ENCODE measurements at places on chromosomes 1 and 21.

GRCh38 chr1:209238356-209238755 is 345.2 kb upstream of the CAMK1G start:
- no peak for DNase-seq

- DNase-seq = no peak
Observed at GRCh38 chr1:236167578-236167977, 25.2 kb downstream of the GPR137B start.

DNA sequence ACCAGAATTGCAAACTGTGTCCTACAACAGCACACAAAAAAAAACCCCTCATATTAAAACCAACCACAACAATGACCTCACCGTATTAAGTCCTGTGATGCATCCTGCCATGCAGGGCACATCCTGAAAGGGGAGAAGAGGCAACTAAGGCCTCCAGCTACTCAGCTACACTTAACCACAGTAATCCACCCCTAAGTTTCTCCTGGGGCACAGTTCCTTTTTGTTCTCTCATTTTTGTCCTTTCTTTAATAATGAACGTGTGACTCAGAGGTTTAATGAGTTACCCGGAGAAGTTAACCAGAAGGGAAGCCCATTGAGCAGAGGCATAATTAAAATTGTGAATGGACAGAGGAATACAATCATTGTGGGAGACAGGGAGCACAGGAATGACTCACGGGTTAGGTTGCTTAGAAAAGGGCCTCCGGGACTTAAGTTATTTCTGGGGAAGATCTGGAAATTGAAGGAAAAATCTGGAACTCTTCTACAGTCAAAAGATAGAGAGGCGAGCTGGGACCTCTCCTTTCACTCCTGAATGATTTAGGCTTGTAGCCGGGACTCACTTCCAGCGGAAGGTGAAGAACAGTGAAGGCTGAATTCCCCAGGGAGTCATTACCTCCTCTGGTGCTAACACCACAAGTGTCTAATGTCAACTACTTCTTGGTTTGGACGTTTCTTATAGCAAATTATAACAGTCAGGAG is 36.9 kb upstream of the HIVEP3 start:
- DNase-seq = no peak

DNA sequence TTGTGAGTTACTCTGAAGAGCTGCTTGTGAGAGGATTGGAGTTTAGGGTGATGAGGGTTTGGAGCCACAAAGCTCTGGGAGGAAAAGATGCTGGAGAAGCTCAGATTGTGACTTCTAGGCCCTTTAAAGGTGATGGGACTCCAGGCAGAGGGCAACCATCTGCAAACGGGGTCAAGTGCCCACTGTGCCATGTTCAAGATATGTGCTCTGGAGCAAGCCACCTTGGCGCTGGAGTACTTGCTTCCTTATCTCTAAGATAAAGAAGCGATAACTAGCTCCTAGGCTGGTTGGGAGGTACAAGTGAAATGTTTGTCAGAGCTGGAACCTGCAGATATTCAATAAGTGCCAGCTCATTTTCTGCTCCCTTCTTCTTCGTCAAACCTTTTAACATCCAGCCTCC is 14.3 kb upstream of the FOXE3 start:
- DNase-seq = no peak

- DNase-seq = no peak
Observed at GRCh38 chr1:53696571-53696970, 42.4 kb downstream of the GLIS1 start.

DNA sequence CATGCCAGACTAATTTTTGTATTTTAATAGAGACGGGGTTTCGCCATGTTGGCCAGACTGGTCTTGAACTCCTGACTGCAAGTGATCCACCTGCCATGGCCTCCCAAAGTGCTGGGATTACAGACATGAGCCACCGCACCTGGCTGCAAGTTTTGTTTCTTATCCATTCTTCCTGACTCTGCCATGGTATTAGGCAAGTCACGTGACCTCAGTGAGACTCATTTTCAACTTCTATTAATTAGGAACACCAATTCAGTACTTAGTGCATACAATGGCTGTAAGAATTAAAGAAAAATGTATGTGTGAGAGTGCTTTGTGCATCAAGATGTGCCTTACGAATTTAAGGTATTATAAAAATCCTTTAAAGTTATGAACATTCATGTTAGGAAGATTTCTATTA is 111.2 kb downstream of the CACNA1E start:
- no peak for DNase-seq

Data from activated CD4-positive, alpha-beta T cell treated with anti-CD3 and anti-CD28 coated beads, Interleukin-2, amount 50 U/mL, for 1 hour (primary cell).